Stimulated activated CD4-positive, alpha-beta T cell treated with anti-CD3 and anti-CD28 coated beads, Interleukin-15, amount 100 ng/mL, for 1 hour (primary cell): ENCODE measurements at places on chromosomes 1 and 21.

- no peak for DNase-seq
Observed at GRCh38 chr1:32336591-32336932, 529 bp upstream of the MARCKSL1 start.

GRCh38 chr1:108627951-108628350, 32.9 kb downstream of the HENMT1 start:
- no peak for DNase-seq

GRCh38 chr1:44485229-44485933, 80.3 kb downstream of the RNF220 start:
- DNase-seq = no peak

- peak; percentile 66 for DNase-seq
Observed at GRCh38 chr1:1033009-1033587, 13.2 kb downstream of the AGRN start.

- DNase-seq = no peak
Observed at GRCh38 chr1:118984722-118985639, 3.2 kb downstream of the TBX15 start.

GRCh38 chr1:18641005-18641941, 10.6 kb downstream of the PAX7 start:
- no peak for DNase-seq

GRCh38 chr1:51313961-51314777, 16.2 kb downstream of the TTC39A start:
- DNase-seq = no peak

DNA sequence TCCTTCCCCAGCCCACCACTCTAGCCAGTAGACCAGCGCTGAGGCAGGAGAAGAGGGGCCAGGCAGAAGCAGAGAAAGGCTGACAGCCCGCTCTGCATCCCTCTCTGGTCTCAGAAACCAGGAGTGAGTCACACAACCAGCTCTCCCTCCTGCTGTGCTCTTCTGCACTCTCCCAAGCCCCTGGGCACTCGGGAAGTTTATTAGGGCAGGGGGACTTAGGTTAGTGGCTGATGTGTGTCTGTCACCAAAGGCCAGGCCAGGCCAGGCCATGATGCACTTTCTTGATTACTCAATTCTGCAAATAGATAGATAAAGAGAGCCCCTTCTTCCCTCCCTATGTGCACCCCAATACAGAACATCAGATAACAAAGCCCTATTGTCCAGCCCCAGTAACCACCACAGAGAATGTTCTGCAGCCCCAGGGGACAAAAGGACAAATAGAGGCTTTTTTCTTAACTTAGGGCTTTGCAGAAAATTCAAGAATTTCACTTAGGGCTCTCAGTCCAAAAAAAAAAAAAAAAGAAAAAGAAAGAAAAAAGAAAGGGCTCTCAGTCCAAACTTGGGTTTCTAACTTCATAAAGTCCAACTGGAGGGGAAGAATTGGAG, 52.9 kb upstream of the CNTN2 start:
- no peak for DNase-seq

DNA sequence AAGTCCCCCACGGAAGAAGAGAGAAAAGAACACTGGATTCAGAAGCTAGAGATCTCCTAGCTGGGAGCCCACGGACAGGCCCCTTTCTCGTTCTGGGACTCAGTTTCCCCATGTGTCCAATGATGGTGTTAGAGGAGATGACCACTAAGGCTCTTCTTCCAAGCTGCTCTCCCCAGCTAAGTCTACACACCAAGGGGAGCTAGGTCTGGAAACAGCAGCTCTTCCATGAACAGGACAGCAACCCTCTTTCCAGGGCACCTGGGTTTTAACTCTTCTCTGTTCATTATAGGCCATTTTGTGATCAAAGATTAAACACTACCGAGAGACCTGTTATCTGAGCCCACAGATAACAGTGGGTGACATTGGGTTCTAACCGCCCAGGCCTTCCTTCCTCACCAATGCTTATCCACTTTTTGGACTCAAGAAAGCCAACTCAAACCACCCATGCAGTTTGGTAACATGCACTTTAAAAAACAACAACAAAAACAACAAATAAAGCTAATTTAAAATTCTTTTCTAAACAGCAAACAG, 85.9 kb downstream of the MRPL37 start:
- DNase-seq = no peak
